Occipital lobe (tissue), 3 donors: ENCODE measurements at places on chromosomes 2 and 18.

DNA sequence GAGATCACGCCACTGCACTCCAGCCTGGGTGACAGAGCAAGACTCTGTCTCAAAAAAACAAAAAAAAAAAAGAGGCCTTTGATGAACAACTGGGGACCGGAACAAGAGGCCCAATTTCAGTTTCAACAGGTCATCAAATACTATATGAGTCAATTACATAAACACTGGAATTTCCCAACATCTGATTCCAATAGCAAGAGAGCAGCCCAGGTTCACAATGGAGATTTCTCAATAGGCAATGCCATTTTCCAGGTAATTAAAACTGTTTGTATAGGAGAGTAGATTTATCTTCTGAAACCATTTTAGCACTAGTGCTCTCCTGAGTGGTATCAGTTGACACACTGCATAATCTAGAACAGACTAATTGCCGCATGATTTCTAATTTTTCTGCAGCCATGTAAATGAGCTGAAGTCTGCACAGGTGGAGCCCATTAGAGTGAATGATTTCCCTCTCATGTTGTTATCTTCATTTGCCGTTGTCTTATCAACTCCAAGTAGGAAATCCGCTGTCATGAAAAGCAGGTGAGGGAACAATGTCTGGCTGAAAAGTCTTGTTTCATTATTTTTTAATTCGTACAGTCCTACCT, 264.1 kb upstream of the MEIS1 start:
- no peak for DNase-seq

DNA sequence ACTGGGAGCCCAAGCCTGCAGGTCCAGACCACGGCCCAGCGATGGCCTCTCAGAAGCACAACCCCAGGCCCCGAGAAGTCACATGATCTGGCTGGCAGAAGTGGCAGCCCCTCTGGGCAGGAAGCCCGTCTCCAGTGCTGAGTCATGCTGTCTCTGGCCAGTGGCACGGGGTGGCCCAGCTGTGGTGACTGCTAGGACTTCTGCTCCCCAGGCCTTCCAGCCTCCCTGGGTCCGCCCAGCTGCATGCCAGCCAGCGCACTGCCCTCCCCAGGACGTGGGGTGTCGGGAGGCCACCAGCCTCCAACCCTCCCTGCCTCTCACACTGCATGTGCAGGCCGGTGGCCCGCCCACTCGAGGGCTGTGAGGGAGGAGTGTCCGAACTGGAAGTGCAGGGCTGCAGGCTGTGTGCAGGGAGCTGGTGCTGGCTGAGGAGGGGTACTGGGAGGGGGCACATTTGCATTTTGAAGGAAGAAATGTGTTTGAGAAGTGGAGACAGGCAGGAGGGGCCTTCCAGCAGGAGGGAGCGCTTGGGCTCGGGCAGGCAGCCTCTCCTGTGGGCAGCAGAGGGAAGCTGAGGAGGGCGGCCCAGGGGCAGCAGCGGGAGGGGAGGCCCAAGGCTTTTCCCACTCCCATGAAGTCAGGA, 17.0 kb upstream of the HPCAL1 start:
- DNase-seq: peak; percentile 81

DNA sequence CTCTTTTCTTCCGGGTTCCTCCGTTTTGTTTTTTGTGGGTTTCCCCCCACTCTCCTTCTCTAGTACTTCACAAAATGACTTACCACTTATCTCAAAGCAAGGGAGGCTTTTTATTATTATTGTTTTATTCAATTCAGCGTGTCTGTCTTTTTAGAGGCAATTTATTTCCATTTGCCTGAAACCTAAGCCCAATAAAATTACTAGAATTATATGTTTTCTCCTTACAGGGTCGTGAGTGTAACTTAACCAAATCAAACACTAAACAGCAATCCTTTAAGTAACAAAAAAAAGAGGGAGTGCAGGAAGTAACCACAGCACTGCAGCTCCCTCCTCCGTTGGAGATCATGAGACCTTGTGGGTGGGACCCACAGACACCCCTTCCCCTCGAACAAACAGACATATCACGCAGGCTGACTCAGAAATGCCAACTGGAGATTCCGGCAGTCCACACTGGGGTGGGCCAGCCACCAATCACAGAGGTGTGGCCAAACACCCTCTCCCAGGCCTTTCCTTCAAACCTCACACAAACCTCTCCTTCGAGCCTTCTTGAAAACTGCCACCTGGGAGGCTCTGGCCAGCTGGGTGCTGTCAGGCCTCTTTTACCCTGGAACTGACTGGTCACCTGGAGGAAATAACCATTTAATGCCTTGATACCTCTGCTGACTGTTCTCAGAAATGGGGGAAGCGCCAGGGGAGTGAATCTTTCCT, 207.1 kb upstream of the SMAD2 start:
- DNase-seq: no peak

DNA sequence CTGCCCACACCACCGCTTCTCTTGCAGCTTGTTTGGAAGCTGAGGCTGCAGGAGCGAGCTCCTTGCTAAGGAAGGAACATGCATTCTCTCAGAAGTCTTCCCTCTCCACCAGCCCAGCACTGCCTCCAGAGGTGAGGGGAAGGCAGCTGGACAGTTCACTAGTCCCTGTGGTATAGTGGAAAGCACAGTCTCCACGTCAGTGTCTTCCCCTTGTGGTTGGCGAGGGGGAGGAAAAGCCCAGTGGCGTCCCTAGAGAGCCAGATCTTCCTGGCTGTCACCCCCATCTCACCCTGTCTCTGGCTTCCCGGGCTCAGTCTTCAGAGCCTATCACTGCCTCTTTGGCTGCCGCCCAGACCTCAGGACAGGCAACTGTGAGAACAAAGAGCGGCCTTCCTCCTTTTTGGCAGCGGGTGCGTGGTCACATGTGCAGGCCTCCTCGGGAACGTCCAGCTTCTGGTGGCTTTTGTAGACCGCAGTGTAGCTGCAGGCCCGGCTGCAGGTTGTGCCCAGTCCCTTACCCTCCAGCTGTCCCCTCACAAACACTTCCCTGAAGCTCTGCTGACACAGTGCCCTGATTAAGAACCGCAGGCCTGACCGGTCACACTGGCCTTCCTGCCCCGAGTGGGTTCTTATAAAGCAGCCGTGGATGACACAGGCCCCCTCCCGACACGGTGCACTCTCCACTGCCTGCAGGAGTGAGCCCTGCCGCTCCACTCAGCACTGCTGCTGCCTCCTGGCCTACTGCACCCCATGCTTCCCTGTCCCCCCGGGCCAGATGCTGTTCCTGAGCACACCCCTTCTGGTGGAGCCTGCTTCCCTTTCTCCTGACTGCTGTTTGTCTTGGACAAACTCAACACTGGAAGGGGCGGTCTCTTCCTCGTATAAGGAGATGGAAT, 90.9 kb downstream of the RNF144A start:
- DNase-seq: peak; percentile 81

DNA sequence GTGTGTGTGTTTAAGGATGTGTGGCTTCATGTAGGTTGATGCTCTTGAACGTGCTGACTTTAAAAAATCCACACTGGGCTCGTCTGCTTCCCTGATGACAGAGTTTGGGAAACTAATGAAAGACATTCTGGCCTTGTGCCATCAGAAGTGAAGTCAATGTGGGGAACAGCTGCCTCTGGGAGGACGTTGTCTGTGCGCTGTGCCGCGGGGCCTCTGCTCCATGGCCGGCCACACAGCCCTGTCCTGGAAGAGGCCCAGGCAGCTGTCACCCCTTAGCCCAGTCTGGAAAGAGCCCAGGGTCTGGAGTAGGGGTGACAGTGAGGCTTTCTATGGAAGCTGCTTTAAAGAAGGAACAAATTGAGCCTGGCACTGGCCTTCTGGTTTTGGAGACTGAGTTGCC, 155.8 kb downstream of the SH3RF3 start:
- no peak for DNase-seq

- no peak for DNase-seq
Measured at GRCh38 chr2:197080578-197081216, 154.2 kb upstream of the PGAP1 start.

- DNase-seq: no peak
Measured at GRCh38 chr2:120921457-120921856, 185.8 kb downstream of the GLI2 start.
